ENCODE measurements at places on chromosomes 5 and 9.

- no peak for DNase-seq
These were observed 481.3 kb downstream of the CCDC171 start for GRCh38 chr9:16033921-16034691.

DNA sequence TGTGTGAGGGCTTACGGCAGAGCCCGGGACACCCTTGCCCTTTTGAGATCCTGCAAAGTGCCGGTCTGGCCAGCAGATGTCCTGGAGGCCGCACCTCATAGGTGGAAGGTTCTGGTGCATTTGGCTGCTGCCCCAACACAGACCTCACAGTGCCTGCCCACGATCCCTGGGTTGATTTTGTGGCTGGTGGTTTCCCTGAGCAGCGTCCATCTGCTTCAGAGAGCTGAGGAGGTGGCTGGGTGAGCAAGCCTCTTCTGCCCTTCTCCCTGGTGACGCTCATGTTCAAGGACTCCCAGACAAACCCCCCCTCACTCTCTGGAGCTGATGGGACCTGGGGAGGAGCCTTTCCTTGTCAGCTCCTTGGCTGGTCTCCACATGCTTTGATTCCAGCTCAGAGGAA, 18.9 kb downstream of the BNIP1 start:
- DNase-seq = no peak

DNA sequence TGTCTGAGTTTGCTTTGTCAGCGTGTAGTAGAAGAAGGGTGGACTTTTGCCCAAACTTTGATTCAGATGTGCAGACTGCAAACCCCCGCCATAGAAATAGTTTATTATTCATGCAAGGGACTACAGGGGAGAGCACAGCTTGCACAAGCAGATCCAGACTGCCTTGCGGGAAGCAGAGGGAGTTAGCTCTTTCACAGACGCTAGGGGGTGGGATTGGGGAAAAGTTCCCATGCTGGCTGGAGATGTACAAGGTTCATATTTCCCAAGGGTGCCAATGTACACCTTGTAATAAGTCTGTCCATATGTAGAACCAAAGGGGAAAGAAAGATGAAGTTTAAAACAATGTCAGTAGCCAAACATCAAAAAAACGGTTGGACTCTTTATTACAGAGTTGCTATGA, 749.7 kb upstream of the COX7C start:
- DNase-seq = no peak

DNA sequence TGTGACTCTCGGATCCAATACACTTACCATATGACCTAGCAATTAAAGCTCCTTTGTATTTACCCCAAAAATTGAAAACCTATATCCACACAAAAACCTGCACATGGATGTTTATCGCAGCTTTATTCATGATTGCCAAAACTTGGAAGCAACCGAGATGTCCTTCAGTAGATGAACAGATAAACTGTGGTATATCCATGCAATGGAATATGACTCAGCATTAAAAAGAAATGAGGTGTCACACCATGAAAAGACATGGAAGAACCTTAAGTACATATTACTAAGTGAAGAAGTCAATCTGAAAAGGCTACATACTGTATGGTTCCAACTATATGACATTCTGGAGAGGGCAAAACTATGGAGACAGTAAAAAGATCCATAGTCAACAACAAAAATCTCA, 82.0 kb upstream of the PHF24 start:
- DNase-seq = no peak

- DNase-seq = no peak
These were observed 15.8 kb upstream of the CAPSL start for GRCh38 chr5:35954175-35954574.

GRCh38 chr5:171986772-171987171, 19.7 kb downstream of the FBXW11 start:
- DNase-seq = no peak

GRCh38 chr5:179553006-179553405, 2.7 kb downstream of the RUFY1 start:
- no peak for DNase-seq

DNA sequence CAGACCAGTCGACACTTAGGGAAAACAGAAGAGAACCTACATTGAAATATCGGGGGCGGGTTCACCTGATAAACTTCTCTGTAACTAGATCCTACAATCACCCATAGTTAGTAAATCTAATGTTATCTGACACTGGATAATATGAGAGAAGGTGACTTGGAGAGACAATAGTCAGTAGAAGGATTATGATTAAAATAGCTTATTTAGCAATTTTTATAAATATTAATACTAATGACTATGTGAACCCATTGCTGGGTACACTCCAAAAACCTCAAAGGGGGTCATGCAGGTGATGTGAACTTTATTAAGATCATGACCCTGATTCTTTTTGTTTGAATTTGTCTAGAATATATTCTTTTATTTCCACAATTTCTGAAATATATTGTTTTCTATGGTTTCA, 164.1 kb upstream of the CCNH start:
- no peak for DNase-seq

DNA sequence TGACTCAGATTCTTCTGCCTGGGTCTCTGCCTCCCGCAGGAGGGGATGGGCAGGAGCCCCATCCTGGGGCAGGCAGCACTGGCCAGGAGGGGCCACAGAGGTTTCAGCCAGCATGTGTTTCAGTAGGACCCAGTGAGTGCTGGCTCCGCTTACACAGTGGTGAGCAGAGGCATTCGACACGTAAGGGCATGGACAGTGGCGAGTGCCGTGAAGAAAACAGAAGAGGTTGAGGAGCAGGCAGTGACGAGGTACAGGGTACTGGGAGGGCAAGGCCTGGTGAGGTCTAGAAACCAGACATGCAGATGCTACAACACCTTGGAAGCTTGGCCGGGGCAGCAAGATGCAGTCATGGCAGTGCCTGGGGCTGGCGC, 41.5 kb downstream of the CACNA1B start:
- no peak for DNase-seq

DNA sequence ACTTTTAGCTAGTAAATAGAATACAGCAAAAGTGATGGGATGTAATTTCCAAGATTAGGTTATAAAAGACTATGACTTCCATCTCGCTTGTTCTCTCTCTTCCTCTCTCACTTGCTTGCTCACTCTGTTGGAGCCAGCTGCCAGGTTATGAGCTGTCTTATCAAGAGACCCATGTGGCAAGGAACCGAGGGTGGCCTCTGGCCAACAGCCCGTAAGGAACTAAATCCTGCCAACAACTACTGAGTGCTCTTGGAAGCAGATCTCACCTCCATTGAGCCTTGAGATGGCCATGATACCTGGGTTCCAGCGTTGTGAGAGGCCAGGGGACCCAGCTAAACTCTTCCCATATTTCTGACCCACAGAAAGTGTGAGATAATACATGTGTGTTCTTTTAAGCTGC, 636.1 kb downstream of the ACTL7B start:
- no peak for DNase-seq

DNA sequence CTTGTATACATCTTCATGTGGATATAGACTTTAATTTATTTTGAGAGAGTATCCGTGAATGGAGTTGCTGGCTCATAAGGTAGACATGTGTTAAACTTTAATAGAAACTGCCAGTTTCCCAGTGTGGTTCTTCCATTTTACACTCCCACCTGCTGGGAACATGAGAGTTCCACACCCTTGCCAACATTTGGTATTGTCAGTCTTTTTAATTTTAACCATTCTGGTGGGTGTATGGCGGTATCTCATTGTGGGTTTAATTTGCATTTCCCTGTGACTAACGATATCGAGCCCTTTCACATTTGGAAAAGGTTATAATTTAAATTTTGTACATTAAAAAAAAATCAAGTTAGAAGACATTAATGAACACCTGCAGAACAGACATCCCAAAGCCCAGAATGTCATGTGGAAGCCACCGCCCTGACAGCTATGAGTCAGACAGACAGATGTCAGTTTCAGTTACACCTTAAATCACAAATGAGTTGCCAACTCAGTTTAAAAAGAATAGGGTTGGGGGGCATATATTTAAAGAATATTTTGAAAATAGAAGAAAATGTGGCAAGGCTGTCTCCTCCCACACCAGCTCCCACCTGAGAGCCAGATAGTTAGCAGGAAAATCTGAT, 36.9 kb downstream of the ANKRD33B start:
- DNase-seq = no peak

- peak; percentile 51 for DNase-seq
These were observed at the start of gene DOCK2 for GRCh38 chr5:169637085-169637548. TSS of gene DOCK2 (plus strand) at chr5:169637275. CDS start at chr5:169637327, 52 bp downstream.

DNA sequence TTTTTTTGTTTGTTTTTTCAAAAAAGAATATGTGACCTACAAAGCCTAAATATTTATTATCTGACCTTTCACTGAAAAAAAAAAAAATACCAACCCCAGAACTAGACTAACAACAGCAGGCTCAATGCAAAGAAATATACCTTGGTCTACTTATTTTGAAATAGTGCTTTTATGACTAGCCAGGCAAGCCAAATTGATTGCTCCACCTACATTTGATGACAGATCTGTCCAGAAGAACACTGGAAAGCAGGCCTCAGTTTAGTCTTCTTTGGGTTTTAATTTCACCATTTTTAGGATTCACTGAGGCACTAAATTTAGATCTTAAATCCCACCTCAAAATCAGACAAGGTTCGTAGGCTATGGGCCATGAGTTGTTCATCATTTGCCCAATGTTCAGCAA, 97.3 kb downstream of the PLPP1 start:
- no peak for DNase-seq

GRCh38 chr5:57007344-57007743, 55.4 kb upstream of the MIER3 start:
- DNase-seq = no peak

GRCh38 chr9:102867488-102867887, 127.6 kb upstream of the CYLC2 start:
- DNase-seq = no peak

GRCh38 chr5:4511996-4512656, 628.0 kb upstream of the ADAMTS16 start:
- DNase-seq = no peak

GRCh38 chr5:133236976-133237375, 185.2 kb downstream of the HSPA4 start:
- no peak for DNase-seq

- DNase-seq = no peak
These were observed 1.6 kb upstream of the TPM2 start for GRCh38 chr9:35691334-35691650.

- no peak for DNase-seq
These were observed 106.8 kb downstream of the FRMD3 start for GRCh38 chr9:83431101-83432060.

- DNase-seq = no peak
These were observed 31.5 kb upstream of the ZFAND5 start for GRCh38 chr9:72396247-72397091.

- DNase-seq = no peak
These were observed 78.6 kb downstream of the SPRY4 start for GRCh38 chr5:142246258-142246657.

- no peak for DNase-seq
These were observed 307.2 kb downstream of the MTRR start for GRCh38 chr5:8176101-8176693.

GRCh38 chr9:127184641-127185040, 62.2 kb upstream of the ANGPTL2 start:
- DNase-seq = no peak

DNA sequence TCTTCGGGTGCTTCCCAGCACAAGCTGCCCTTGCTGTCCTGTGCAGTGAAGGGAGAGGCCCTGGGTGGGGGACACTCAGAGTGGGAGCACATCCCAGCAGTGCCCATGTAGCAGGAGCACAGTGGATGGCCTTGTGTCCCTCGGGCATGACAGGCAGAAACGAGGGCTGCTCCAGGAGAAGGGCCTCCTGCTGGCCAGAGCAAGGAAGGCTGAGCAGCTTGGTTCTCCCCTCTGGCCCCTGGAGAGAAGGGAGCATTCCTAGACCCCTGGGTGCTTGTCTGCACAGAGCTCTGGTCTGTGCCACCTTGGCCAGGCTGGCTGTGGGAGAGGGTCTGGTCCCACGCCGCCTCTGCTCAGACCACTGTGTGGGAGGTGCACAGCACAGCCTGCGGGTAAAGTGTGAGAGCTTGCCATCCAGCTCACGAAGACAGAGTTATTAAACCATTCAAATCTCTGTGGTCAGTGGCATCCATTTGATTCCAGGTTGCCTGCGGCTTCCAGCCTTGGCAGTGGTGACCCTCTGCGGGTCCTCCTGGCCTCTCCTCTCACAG, 18.3 kb downstream of the FBXW5 start:
- DNase-seq = no peak

DNA sequence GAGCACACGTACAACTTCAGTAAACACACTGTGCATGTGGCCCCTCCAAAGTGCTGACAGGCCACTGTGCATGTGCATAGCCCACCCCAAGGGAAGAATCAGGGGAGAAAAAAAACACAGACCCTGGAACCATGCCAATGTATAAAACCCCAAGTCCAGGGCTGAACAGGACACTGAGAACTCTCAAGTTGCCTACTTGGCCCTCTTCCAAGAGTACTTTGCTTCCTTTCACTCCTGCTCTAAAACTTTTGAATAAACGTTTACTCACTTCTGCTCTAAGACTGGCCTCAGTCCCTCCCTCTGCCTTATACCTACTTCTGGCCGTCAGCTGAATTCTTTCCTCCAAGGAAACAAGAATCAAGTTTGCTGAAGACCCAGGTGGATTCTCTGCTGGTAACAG, 77.7 kb upstream of the NFIB start:
- no peak for DNase-seq

GRCh38 chr5:3329427-3329826, 266.2 kb upstream of the IRX1 start:
- DNase-seq = no peak

DNA sequence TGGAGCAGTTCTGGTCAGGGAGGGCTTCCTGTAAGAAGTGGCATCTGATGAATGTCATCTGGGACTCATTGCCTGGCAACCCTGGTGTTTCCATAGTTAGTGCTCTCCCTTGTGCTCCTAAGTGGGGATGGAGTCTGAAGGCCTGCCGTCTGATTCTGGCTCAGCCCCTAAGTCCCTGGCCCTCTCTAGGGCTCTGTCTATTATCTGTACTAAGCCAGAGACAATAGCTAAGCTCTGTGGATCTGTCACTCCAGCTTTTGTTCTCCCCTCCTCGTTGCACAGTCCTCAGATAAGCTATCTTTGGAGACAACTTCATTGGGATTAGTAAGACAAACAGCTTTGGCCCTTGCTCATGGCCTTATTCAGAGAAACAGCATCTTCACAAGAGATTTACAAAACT, 30.6 kb upstream of the TTC1 start:
- no peak for DNase-seq
